NCI-H1436 treated with DMSO at 0.1 percent for 48 hours (cell line): ENCODE measurements at places on chromosomes 12 and 14.
A peak's percentile ranks its signal among the peaks of the same experiment; 100 is the strongest.

DNA sequence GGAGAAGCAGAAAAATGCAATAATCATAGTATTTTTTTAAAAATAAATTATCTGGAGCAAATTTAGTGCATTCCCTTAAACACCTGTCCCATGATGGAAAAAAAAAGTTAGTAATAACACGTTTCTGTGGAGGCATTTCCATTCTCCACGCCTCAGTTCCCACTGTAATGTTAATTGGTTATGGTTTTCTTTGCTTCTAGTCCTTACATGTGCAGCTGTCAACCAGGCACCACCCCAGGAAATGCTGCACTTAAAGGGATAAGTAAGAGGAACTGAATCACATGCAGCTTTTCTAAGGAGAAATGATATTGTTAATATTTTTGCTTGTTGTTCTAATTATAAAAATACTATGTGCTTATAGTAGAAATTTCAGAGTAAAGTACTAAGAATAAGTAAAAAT is 240.3 kb downstream of the ZFP36L1 start:
- DNase-seq = no peak

DNA sequence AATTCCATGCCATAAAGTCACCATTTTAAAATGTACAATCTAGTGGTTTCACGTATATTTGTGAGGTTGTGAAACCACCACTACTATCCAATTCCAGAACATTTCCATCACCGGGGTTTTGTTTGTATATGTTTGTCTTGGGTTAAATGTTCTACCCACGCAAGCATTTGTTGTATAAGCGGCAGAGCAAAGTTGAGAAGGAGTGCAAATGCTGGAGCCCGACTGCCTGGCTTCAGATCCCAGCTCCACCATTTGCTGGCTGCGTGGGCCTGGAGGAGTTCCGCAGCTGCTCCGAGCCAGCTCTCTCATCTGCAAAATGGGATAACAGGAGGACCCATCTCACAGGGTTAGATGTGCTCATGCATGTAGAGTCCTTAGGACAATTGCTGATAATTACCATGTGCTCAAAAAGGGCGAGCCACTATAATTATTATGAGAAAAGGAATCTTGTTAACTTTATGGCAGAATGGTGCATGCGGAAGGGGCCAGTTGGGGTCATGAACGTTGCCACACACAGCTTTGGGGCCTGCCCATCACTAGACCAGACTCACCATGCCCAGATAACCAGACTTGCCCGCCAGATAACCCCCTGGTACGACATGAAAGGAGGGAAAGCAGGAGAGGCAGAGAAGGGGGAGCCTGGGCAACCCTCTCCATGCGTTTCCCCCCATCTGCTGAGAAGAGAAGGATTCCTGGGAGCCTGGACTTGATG is 6.4 kb downstream of the ACTN1 start:
- DNase-seq = no peak

GRCh38 chr14:76309572-76310162 is 66.3 kb upstream of the ESRRB start:
- DNase-seq = no peak

DNA sequence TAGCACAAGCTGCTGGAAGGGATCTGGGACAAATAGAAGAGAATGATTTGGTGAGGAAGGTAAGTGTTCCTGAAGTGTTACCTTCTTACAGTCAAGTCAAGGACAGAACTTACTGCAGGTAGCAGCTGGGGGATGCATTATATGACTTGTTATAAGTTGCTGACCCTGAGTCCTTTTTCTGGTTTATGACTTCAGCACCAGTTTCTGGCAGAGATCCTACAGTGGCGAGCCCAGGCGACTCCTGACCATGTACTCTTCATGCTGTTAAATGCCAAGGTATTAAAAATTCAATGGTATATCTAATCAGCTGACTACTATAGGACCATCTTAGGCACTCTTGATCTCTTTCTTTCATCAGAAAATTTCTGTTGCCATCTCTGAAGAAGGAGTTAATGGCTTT is 45.1 kb upstream of the ATF1 start:
- no peak for DNase-seq

DNA sequence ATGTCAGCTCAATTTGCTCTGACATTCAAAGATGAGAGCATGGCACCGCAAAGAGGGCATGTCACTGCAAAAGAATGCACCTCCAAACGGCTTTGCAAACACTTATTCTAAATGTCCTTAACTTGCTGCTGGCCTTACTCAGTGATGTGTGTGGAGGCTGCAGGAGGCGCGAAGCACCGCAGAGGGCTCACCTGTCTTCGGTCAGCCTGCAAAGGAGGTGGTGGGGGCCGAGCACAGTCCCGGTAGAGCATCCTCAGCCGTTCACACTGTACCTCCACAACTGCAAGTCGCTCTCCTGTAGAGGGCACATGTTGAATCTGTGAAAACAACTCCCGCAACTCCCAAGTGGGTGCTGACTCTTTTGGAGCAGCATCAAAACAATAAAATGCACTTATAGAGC is 93.8 kb downstream of the TRAFD1 start:
- no peak for DNase-seq

DNA sequence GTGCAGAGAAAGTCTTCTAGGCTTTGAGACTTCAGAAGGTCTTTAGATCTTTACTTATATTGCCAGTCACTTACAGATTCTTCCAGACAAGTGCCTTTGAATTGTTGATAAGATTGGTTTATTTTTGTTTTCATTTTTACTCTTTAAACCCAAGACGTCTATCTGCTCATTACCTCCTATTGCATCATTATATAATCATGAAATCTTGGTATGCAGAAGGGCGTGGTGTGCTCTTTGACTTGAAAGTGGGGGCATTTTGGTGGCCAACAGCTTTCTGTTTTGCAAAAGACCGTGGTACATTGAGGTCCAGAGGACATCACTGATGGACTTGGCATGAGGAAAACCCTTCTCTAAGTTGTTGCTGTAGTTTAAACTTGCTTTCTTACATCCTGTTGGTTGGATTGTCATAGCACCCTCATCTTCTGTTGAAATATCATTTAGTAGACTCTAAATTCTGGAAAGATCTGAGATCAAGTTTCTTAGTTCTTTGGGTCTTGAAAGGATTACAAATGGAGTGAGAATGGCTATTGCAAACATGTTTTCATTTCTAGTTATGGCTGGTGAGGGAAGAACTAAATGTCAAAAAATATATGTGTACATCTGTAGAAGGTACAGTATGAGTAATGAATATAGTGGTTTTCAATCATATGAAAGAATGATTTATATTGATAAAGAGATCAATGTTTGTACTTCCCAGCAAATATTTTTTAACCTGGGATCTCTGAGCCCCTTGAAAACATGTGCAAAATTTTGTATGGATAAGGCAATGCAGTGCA is 441.8 kb downstream of the NRXN3 start:
- no peak for DNase-seq

DNA sequence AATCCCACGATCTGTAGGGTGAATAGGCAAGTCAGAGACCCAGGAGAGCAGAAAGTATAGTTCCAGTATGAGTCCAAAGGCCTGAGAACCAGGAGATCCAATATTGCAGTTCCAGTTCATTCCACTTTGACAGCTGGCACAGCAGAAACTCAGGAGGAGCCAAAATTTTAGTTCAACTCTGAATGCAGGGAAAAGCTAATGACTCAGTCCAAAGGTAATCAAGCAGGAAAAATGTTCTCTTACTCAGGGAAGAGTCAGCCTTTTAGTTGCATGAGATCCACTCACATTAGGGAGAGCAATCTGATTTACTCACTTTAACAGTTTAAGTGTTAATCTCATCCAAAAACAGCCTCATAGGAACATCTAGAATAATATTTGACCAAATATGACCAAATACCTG is 130.2 kb upstream of the LRFN5 start:
- no peak for DNase-seq

- DNase-seq = no peak
Observed at GRCh38 chr12:66044731-66045130, 85.8 kb downstream of the LLPH start.

GRCh38 chr12:12447236-12447635 is 90.4 kb downstream of the BORCS5 start:
- DNase-seq = no peak

DNA sequence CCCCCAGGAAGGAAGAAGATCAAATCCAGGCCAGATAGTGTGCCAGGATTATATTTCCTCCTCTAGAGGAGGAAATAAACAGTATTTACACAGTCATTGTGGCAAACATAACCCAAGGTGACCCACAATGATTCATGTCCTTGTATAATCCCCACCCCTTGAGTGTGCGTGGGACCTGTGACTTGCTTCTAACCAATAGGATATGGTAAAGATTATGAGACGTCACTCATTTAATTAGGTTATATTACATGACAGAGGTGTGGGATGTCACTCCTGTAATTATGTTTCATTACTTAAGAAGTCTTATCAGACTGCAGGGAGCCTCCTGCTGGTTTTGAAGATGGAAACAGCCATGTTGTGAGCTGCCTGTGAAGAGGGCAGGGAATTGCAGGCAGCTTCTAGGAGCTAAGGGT is 12.2 kb upstream of the CATSPERB start:
- DNase-seq = no peak

DNA sequence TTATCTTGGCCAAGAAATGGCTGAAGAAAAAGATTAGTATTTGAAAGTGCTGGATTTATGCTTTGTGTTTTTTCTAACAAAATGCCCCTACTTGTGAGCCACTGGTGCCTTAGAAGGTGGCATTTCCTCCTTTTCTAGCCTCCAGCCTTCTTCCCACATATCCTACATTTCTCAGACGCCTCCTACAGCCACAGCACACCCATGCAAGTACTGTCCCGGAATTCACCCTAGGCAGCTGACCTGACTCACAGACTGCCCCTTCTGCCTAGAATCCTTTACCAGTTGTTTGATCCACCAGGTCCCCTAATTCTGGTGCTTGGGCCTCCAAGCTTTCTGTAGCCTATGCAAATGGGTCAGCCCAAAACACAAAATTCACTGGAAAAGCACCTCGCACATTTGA is 166.0 kb downstream of the FOXN3 start:
- DNase-seq = no peak

- DNase-seq = no peak
Observed at GRCh38 chr14:93943052-93943451, 15.9 kb downstream of the FAM181A start.

DNA sequence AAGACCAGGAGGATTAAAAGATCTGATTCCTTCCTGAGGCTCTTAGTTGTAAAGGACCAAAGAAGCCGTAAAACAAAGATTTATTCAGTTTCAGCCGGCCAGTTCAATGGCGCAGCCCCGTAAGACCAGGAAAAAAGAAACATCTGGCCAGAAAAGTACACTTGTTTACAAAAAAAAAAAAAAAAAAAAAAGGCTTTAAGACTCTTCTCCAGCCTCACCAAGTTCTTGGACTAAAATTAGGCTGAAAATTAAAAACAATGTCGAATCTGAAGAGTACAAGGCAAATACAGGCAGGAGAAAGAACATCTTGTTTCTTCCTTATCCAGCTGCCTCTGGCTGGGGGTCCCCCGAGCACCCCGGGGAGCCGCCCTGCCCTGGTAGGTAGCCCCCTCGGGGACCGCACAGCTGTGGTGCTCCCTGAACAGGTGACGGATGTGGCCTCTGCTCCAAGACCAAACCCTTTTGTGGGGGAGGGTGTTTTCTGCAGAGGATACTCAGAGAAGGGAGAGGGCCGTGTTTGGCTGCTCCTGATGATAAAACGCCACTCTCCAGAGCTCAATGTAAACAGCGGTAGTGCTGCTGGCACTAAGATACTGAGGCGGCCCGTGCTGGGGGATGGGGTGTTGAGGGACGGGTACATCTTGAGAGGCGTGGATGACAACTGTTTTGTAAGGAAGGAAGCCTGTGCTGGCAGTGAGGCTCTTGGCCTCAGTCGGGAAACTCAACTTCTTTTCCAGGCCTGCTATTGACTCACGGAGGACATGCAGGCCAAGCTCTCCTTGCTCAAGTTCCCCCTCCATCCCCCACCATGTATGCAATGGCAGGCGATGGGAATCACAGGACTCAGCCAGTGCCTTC is 201.0 kb upstream of the DIO3 start:
- no peak for DNase-seq

DNA sequence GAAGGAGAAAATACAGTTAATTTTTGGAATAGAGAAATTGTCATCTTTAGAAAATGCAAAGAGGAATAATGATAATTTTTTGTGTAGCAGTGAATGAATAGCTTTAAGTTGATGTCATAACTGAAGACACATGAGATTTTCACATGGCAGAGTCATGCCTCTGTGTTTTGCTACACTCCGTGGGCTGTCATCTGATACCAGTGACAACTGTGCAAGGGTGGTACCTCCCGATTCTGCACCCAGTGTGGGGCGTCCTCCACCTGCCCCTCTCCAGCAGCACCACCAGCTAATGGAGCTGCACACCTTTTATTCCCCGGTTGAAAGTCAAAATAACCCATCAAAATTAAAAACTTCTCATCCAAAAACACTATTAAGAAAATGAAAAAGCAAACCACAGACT is 47.2 kb downstream of the ANKRD9 start:
- no peak for DNase-seq

- DNase-seq = no peak
Observed at GRCh38 chr12:123497065-123497464, 36.5 kb downstream of the RILPL1 start.

- DNase-seq = no peak
Observed at GRCh38 chr14:103762036-103762435, 46.4 kb downstream of the ZFYVE21 start.

GRCh38 chr14:55212634-55213033 is 21.2 kb upstream of the DLGAP5 start:
- DNase-seq = peak; percentile 3

GRCh38 chr12:43988838-43989560 is 153.1 kb downstream of the TMEM117 start:
- DNase-seq = no peak

GRCh38 chr12:104971306-104971705 is 13.2 kb upstream of the SLC41A2 start:
- no peak for DNase-seq

- DNase-seq = no peak
Observed at GRCh38 chr14:69535230-69535848, 39.3 kb downstream of the CCDC177 start.

DNA sequence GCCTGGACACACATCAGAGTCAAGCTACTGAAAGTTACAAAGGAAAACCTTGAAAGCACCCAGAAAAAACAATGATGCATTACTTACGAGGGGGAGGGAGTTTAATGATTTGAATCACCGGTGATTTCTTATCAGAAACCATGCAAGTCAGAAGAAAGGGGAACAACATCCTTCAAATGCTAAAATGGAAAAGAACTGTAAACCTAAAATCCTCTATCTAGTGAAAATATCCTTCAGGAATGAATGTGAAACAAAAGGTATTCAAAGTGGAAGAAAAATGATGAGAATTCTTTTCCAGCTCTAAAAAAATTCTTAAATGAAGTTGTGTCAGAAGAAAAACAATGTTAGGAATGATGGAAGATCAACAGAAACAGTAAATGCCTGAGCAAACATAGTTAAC is 16.8 kb downstream of the SCAF11 start:
- no peak for DNase-seq

GRCh38 chr14:60215520-60216420 is 33.3 kb upstream of the PPM1A start:
- DNase-seq = no peak

DNA sequence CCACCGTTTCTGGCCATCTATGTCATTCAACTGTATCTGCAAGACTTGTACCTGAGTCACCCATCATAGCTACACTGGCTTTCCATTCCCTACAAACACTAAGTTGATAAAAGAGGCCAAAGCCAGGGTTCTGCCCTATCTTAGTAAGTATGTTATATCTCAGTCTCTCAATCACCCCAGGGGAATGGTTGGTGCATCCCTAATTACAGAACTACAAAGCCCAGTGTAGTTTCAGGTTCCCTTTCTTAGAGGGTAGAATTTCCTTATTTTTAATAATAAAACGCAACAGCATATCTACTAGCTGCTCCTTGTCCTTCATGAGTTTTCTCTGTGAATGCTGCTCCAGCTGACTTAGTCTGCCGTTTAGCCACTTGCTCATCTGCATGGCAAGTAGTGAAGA is 57.6 kb downstream of the ST8SIA1 start:
- DNase-seq = no peak
